ENCODE measurements at places on chromosomes 1 and 21.

GRCh38 chr1:180046674-180047073 is 92.1 kb downstream of the CEP350 start:
- DNase-seq, result no peak

DNA sequence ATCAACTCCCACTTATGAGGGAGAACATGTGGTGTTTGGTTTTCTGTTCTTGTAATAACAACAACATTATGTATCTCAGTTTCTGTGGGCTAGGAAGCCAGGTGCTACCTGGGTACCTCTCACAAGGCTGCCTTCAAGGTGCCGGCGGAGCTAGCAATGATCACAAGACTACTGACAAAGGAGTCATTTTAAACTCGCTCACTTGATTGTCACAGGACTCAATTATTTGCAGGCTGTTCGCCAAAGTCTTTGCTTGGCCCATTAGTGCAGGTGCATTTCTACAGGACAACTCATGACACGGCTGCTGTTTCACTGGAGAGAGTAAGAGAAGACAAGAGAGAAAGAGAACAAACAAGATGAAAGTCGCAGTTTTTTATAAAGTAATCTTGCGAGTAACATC is 1237.4 kb upstream of the TMPRSS15 start:
- no peak for DNase-seq

DNA sequence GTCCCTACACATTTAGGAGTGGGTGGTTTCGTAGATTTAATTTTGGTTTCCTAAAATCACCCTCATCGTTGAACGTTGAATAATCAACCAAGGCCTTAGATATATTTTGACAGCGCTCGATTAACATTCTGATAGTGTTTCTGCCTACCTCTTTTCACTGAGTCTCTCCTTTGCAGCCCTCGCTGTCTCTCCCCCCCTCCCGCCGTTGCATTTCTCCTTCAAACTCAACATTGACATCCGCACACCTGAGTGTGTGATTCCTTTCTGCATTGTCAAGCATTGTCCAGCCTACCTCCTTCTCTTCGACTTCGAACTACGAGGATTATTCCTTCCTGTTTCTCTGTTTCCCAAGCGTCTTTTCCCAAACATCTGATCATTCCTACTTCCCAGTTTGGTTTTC is 1.8 kb upstream of the ADAMTS1 start:
- DNase-seq, result no peak

GRCh38 chr1:63428815-63429214 is 61.4 kb downstream of the ALG6 start:
- DNase-seq, result no peak

DNA sequence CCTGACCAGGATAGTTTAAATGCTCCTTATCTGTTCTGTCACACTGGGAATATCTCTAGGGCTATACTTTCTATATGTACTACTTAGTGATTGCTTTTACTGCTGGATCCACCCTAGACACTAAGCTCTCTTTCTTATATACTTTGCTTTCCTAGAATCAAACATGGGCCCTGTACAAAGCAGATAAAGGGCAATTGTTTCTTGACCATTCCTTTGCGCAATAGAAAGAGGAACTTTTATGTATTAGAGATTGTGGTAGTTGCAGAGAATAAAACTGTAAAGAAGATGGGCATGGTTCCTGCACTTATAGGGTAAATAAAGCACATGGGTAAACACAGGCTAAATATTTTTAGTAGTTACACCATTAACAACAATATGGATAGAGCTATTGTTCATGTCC is 58.8 kb downstream of the ATP6V1G3 start:
- no peak for DNase-seq

DNA sequence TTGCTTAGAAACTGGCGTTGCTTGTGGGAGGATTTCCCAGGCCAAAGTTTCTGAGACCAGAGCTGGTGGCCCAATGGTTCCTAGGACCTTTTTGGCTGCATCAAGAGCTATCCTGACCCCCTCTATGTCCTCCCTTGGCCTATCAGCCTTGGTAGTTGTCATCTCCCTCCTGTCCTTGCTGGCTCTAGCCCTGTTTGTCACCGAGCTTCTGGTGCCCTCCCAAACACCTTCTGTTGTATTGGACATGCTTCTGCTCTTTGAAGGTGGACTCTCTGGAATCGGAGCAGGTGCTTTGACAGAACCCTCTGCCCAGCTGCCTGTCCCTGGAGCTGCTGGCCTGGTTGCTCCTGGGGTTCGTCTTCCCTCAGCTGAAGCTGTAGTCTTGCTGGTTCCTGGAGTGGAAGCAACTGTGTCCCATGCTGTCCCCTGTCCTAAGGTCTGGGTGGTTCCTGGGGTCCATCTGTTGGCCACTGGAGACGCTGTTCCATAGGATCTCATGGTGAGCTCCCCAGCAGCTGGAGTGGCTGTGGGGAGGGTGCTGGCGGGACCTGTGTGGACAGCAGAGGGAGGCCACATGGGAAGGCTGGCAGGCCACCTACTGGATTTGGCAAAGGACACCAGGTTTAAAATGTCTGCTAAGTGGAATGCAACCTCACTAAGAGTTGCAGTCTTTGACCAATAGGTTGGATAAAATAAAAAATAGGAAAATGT is 9.4 kb downstream of the FCAMR start:
- DNase-seq, result no peak

- DNase-seq, result no peak
These were observed 75.4 kb upstream of the ATF3 start for GRCh38 chr1:212533148-212533517.

DNA sequence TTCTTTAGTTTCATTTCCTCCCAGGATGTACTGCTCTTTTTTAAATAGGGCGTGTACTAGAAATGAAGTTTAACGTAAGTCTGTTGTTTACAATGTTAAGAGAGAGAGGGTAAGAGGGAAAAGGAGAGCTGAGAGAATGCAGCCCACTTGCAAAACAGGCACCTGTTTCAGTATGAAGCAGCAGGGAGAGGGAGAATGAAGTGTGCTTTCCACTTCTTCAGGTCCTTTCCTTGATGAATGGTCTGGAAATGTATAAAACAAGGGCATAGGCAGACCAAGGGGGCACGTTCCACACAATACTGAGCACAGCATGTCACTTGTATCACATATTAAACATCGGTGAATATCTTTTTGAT is 2.0 kb downstream of the KCNA3 start:
- peak; percentile 32 for DNase-seq

DNA sequence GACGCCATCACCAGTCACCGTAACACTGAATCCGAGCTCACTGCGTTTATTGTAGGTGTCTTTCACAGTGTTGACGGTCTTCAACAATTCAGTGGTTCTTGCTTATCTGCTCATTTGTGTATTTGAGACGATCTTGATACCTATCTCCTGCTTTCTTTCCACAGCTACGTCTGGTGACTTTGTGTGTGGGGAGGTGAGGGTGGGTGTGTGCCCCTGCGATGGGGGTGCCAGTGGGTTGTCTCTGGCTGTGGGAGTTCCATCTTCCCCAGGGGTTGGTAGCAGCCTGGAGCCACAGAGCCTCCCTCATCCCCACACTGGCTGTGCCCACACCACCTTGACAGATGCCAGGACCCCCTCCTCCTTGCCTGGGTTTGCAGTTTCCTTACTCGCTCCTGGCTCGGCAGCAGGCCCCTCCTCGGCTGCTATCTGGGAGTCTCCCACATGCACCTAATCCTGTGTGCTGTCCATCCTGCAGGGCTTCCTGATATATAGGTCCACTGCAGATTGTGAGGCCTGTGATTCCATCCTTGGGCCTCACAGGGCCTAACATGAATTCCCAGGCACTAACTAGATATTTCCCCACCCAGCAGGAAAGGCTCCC is 6.3 kb upstream of the PARP1 start:
- no peak for DNase-seq

DNA sequence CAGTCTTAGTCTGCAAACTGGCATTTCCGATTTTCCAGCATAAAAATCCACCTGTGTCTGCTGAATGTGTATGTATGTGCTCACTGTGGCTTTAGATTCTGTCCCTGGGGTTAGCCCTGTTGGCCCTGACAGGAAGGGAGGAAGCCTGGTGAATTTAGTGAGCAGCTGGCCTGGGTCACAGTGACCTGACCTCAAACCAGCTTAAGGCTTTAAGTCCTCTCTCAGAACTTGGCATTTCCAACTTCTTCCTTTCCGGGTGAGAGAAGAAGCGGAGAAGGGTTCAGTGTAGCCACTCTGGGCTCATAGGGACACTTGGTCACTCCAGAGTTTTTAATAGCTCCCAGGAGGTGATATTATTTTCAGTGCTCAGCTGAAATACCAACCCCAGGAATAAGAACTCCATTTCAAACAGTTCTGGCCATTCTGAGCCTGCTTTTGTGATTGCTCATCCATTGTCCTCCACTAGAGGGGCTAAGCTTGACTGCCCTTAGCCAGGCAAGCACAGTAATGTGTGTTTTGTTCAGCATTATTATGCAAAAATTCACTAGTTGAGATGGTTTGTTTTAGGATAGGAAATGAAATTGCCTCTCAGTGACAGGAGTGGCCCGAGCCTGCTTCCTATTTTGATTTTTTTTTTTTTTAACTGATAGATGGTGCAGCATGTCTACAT is 2.5 kb upstream of the OLFML3 start:
- no peak for DNase-seq

GRCh38 chr1:6897138-6897537 is 111.9 kb downstream of the CAMTA1 start:
- DNase-seq, result no peak

DNA sequence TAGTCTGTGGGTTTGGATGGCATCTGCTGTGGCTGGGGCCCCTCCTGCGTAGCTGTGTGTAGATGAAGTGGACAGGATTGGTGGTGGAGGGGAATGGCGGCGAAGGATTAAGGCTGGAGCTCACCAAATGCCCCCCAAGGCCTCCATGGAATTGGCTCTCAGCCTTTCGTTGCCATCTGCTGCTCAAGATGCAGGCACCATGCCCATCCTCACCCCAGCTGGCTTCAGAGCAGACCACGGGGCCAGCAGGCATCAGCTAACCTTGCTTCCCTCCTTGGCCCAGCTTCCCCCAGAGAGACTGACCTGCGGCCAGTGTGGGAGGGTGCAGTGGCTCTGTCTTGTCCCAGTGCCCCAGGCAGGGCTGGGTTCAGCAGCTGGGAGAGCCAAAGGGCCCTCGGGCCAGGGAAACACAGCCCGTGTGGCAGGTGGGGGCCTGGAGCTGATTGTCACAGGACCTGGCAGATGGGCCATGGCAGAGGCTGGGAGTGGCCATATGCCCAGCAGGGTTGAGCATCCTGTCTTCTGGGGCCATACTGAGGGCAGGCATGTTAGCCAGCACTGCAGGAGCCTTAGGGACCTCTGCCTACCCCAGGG is 66.8 kb upstream of the ACTL8 start:
- no peak for DNase-seq

GRCh38 chr1:167861664-167862381 is 52.1 kb downstream of the ADCY10 start:
- no peak for DNase-seq

DNA sequence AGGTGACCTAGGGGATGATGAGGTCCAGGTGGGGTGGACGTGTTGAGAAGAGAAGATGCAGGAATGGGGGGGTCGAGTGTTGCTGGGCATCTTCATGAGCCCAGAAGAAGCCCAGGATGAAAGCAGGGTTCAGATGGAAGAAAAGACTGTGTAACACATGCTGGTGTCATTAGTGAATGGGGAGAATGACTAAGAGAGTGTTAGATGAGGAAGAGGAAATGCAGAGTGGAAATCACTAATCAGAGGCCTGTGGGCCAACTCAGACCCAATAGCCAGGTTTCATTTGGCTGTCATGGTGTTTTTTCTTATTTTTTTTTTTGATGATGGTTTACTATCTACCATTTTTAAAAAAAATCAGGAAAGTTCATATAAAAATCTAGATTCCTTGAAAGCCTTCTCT is 180.8 kb upstream of the CAMK1G start:
- DNase-seq, result no peak

GRCh38 chr1:108591466-108591865 is 31.6 kb downstream of the EEIG2 start:
- DNase-seq, result no peak

- no peak for DNase-seq
These were observed 323.0 kb upstream of the PLD5 start for GRCh38 chr1:242847390-242847993.

DNA sequence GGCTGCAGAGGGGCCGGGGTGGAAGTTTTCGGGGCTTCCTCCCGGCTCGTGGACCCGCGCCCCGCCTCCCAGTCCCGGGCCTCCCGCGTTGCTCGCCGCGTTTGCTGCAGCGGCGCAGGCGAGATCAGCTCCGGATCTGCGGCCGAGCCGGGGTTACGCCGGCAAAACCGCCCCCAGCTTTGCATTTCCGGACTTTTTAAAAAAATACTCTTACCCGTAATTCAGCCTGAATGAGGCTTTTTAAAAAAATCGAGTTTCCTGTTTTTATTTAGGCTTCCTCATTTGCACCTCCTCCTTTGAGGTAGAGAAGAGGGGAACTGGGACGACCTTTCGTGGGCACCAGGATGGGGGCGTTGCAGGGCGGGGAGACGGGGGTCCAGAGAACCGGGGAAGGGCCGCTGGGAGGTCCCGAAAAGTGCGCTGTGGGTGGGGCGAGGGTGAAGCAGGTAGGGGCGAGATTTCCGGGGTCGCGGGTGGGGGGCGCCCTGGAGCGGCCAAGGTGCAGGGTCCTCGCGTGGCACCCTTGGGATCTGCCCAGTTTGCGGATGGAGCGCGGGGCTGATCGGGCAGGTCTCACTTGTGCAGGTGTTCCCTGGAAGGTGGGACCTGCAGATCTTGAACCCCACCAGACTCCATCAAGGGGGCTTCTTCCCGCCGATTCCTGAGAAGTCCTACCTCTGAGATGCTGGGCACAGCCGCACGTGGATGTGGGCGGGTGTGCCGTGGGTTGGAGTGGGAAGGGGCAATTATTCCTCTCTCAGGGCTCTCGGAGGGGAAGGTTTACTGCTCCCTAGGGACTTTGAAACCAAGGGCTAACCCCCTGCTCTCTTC is 1.1 kb downstream of the PIK3CD start:
- DNase-seq, result peak; percentile 65

DNA sequence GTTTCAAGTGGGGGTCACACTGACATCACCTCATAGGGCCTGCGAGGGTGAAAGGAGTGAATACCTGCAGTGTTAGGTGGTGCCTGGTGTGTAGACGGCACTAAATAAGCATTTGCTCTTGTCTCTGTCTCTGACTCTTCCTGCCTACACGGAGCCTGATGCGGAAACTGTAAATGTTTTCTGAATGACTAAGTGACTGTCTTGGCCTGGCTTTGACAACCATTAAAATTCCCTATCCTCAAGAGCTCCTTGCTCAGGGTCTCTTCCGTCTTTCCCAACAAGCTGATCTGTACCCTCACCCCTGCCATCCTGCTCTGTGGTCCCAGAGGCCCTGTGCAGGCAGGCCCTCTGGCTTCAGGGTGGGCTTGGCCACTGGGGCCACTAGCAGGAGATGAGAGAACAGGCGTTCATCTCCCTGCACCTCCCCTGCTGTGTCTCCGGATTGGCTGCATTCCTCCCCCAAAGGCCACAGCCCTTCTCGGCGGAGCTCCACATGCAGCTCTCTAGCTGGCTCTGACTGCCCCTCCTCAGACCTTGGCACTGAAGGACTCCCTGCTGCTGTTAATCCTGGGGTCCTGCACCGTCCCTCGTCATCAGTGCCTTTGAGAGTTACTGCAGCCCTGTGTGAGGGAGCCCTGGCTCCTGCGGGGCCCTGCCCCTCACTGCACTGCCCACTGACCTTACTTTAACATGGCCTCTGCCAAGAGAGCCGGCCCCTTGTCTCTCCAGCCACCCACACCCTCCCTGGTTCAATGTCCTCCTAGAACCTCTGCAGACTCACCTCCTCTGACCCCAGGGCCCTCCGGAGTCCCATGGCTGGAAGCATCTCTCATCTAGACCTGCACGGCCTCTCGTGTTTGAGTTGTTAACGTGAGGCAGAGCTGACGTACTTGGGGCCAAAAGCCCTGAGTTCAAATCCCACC is 211.1 kb downstream of the MATN1 start:
- no peak for DNase-seq

GRCh38 chr1:20037877-20038276 is 32.1 kb upstream of the PLA2G5 start:
- DNase-seq, result no peak

GRCh38 chr1:111192658-111193519 is 7.6 kb downstream of the DENND2D start:
- DNase-seq, result no peak

- DNase-seq, result no peak
These were observed 16.0 kb downstream of the ANGPTL3 start for GRCh38 chr1:62613325-62613727.

Data from stimulated activated naive CD4-positive, alpha-beta T cell (primary cell).